GOT3 (cell line): ENCODE measurements at places on chromosomes 2 and 18.

- DNase-seq: no peak
Measured at GRCh38 chr2:59282374-59283057, 1041.4 kb upstream of the FANCL start.

DNA sequence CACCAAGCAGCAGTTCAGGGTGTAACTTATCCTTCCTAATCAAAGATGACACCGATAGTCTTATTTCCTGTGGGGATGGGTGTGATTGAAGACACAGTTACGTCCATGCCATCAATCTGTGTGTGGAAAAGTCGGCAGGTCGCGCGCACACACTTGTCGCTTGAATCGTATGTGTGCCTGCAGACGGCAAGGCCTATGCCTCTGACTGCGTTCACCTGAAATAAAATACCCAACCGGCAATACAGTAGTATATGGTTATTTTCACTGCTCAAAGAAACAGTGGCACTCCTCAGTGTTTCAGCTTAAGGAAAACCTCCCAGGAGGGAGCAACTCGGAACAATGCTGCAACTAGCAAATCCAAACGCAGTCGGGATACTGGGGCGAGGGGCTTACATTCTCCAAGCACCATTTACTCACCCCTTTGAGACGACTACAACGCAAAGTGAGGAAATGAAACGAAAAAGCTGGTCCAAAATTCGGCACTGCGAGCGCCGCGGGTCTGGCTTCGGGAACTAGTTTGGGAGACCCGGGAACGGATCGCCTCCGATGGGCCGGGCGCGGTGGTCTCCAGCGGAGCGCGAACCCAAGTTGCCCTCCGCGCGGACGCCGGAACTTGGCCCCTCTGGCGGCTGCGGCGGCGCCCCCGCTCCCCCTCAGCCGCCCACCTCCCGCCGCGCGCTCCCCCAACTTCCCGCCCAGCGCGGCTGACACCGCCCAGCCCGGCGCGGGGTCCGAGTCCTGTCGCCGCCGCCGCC lies 675 bp downstream of the PRKD3 start:
- DNase-seq: no peak

- DNase-seq: no peak
Measured at GRCh38 chr18:62723666-62724281, 8.4 kb downstream of the PHLPP1 start.

GRCh38 chr2:41267929-41268659 lies 779.7 kb upstream of the PKDCC start:
- no peak for DNase-seq

GRCh38 chr2:137287913-137288639 lies 522.7 kb downstream of the THSD7B start:
- DNase-seq: no peak

DNA sequence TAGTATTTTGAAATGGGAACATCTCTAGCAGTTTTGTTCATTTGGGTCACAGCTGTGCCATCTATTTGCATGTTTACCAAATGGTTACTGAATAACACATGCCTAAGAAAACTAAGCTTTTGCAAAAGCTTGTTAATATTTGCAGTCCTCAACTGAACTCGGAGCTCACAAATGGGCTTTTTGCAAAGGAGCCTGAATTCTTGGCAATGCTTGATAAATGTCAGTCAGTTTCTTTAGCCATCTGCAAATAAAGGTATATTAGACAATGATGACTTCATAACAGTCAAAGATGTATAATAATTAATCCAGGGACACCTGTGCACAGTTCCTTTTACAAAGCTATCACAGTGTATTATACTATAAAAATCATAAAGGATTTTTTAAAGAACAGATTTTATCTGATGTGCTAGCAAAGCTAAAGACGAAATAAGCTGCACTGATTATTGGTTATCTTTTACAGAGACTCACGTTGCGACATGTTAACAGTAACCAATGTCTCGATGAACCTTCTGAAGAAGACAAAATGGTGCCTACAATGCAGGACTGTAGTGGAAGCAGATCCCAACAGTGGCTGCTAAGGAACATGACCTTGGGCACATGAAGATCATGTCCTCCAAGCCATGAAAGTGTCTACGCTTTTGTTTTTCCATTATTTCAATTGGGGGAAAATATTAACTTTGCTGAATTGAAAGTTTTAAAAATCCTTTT lies 248.4 kb upstream of the KCNJ3 start:
- no peak for DNase-seq

DNA sequence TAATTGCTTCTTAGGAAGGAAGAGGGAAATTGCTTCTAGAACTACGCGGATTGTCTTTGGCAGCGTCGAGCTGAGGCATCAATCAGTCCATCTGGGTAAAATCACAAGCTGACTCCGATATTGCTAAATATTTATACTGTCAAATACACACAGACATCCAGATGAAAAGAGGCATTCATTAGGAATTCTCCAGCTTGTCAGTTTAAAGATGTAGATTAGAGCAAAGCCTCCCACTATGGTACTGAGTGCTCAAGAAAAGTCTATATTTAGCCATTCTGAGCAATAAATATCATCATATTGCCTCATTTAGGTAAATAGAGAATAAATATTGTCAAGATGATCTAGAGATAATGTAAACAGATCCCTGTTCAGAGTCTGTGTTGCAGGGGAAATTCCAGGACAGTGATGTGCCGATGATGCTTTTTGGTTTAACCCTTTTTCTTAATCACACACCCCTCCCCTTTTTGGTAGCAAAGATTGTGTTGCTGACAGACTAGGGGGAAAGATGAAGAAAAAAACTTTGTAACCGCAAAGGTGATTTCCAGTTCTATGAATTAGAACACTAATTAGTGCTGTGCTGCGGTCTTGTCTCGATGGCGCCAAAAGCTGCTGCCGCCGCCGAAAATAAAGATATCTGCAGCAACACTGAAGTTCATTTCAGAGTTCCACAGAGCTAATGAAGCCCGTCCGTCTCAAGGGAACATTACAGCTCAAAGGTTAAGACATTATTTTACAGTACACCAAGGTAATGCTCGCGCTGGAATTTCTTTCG lies 171.8 kb downstream of the PTGR3 start:
- DNase-seq: no peak

- peak; percentile 3 for DNase-seq
Measured at GRCh38 chr2:53353135-53354114, 414.2 kb upstream of the CHAC2 start.

DNA sequence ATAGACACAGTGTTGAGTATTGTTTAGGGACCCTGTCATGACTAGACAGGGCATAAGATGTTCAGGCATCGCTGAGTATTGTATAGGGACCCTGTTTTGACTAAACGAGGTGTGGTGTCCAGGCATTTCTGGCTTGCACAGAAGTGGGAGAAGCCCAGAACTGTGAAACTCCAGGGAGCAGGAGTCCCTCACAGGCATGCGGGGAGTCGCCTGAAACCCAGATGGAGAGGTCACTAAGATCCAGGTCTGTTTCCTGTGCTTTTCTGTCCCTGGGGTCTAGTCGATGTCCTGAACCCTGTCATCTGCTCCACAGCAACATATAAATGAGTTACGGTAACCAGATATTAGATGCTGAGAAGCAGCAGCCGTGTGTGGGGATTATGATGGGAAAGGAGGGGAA lies 469.0 kb upstream of the SALL3 start:
- no peak for DNase-seq

DNA sequence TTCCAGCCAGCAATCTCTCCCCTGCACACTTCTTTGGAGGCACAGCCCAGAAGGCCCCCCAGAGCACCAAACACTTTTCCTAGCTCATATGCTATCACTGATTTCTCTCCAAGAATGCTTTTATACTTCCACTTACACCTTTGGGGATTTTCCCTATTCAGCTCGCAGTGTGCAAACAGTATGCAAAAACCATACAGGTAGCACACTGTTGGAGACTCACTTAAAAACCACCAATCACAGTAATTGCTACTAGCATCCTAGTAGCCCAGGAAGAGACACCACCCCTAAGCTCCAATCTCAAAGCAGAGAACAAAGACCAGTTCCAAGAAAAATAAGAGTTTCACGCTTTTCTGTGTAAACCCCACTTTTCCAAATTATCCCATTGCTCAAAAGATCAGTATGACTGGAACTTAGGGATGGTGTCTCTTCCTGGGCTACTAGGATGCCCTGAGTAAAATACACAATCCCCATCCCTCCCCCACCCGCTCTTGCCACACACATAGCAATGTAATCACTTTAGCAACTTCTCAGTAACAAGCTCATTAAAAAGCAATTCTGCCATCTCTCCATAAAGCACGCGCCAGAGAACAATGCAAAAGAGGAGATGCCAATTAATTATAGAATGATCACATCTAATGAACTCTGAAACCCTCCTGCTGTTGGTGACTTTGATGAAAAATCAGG lies 43.0 kb downstream of the KLF7 start:
- DNase-seq: no peak

GRCh38 chr2:148619560-148620195 lies 24.9 kb upstream of the EPC2 start:
- no peak for DNase-seq

DNA sequence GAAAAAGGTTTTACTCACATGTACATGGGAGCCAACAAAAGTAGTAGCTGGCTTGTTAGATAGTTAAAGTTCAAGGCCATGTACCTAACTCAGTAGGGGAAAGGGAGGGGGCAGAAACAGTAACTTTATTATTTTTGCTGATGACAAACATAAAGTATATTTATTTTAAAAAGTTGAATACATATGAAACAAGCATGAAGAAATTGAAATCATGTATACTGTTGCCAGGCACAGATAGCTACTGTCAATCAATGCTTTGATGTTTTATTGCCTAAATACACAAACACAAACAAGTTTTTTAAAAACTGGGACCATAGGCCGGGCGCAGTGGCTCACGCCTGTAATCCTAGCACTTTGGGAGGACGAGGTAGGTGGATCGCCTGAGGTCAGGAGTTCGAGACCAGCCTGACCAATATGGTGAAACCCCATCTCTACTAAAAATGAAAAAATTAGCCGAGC lies 7.6 kb upstream of the PSD4 start:
- no peak for DNase-seq

GRCh38 chr2:126041391-126042047 lies 614.4 kb upstream of the GYPC start:
- no peak for DNase-seq

DNA sequence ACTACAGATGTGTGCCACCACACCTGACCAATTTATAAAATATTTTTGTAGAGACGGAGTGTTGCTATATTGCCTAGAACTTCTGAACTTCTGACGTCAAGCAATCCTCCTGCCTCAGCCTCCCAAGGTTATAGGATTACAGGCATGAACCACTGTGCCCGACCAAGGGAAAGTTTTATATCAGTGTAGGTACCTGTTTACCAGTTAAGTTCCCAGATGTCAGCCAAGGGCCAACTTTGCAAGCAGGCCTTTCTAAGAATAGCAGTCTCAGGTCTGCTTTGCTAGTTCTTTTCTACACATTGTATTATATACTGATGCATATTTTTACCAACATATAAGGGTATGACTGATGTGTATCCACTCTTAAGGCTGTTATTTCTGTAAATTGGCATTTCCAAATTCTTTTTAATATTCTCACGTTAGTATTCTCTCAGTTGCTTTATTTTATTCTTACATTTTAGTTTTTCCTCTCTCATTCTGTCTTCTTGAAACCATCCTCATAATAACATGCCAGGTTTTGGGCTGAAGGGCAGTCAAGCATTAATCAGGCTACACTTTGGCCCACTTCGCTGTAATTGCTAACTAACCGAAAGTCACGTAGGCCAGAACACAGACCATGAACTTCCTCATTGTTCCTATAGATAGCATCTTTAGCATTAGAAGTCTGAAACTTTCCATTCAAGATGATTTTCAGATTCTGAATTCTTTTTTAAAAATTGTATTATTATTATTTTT lies 25.0 kb upstream of the CXXC1 start:
- DNase-seq: no peak

DNA sequence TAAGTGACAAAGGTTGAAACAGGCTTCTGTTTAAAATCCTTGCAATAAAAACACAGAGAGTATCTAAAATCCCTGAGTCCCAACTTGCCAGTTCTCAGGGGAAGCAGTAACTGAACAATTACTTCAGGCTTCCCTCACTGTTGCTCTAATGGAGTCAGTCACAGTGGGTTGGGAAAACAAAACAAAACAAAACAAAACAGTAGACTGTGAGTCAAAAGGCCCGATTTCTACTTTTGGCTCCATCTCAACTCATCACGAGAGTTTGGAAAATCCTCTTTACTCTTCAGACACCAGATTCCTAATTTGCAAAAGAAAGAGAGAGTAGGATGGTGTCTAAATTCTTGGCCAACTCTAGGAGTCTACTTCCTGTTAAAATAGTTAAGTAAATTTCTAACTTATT lies 1.1 kb downstream of the FSHR start:
- no peak for DNase-seq

- no peak for DNase-seq
Measured at GRCh38 chr2:74426181-74426758, 4.7 kb downstream of the WDR54 start.

DNA sequence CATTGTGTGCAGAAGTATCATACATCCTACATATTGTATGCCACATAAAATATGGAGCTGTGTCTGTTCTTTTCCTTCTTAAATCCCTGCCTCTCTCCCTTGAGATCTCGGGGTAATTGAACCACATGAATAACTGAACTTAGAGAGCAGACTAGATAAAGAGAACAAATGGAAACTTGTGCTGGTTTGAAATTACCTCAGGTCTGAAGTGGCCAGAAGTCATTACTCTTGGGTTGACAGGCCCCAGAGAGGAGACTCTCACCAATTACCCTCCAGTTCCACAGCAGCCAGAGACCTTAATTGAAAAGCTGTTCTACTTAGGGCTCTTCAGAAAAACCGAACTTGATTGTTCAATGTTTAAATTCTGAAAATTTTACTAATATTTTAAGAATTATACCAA lies 5.0 kb upstream of the ADAM17 start:
- no peak for DNase-seq

- no peak for DNase-seq
Measured at GRCh38 chr18:8635087-8635486, 25.9 kb downstream of the RAB12 start.

DNA sequence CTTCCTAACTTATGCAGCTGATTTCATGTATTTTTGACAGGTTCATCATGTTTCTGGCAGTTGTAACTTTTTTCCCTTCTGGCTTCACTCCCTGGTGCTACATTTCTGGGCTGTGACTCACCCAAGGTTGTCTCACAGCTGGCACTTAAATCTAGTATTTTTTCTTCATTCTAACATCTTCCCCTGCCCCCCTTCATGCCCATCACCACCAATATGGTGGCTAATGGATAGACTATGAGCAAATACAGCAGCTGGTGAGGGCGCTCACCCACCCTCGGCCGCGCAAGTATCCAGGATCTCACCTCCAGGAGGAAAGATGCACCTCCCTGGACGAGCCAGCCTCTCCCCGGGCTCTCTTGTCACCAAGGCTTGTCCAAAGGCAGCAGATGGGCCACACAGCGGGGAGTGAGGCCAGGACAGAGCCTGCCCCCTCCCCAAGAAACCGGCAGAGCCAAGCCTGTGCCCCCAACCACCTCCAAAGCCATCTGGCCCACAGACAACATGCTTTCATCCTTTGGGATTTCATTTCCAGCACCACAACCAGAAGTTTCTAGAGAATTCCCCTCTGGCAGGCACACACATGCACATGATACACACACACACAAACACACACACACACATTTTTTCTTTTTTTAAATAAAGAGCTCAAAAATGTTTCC lies 39.1 kb downstream of the ATOH8 start:
- DNase-seq: no peak

GRCh38 chr2:45505138-45505537 lies 105.9 kb downstream of the SRBD1 start:
- no peak for DNase-seq

GRCh38 chr2:183248866-183249567 lies 124.8 kb downstream of the NUP35 start:
- no peak for DNase-seq

- DNase-seq: no peak
Measured at GRCh38 chr2:98037666-98038336, 42.1 kb upstream of the TMEM131 start.

- no peak for DNase-seq
Measured at GRCh38 chr2:234457421-234457820, 39.5 kb downstream of the ARL4C start.

GRCh38 chr2:152462779-152463178 lies 127.8 kb downstream of the FMNL2 start:
- no peak for DNase-seq
